Activated T-cell treated with anti-CD3 and anti-CD28 coated beads, Interleukin-2, amount 50 U/mL, for 4 hours (primary cell): ENCODE measurements at places on chromosomes 6 and 20. TPM values are rescaled to one million over a fixed set of nuclear protein-coding genes. Genes with fewer than 3 reads are reported as not detected.

- DNase-seq, result no peak
Observed at GRCh38 chr20:53595018-53595378, 1.4 kb upstream of the ZNF217 start.

GRCh38 chr6:99471638-99472037 is 43.6 kb downstream of the USP45 start:
- no peak for DNase-seq

Gene POU5F1
- total RNA-seq, result 1.0 TPM

GRCh38 chr6:119040636-119041035 is 37.8 kb downstream of the FAM184A start:
- DNase-seq, result no peak

DNA sequence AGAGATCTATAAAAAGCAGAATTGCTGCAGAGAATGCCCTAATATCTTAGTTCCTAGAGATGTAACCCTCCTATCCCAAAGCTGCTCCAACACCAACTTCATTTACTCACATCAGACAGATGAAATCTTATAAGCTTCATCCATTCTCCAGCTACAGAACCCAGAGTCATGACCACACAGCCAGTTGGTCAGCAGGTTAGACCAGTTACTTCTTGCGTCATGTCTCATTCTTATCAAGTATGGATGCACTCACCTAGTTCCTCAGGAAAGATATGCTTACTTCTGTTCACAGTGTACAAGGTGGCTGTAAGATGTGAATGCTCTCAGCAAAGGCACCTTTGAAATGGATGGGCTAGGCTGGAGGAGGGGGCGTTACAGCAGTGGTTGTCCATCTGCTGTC is 47.9 kb upstream of the ISM1 start:
- DNase-seq, result no peak

- no peak for DNase-seq
Observed at GRCh38 chr6:57130661-57131177, 40.7 kb downstream of the ZNF451 start.

DNA sequence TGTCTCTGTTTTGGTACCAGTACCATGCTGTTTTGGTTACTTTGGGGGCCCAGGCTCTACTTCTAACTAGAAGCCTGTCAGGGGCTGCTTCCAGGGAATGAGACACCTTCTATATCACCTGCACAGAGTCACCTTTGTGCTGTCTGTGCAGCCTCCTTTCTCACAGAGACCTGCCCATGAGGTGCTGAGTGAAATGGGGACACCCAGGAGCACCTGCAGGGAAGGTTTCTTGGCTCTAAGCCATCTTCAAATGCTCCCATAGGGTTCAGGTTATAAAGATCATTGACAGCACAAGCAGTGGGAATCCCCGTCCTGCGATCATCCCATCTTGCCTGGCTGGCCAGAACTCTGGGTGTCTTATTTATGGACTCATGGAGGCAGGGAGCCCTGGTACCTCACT is 19.1 kb downstream of the GABRR2 start:
- DNase-seq, result no peak
